ENCODE measurements at places on chromosomes 11 and 22.

GRCh38 chr11:1060410-1060809 is 14.3 kb upstream of the MUC2 start:
- no peak for DNase-seq

GRCh38 chr22:32737811-32738497 is 63.6 kb upstream of the TIMP3 start:
- DNase-seq, result no peak

DNA sequence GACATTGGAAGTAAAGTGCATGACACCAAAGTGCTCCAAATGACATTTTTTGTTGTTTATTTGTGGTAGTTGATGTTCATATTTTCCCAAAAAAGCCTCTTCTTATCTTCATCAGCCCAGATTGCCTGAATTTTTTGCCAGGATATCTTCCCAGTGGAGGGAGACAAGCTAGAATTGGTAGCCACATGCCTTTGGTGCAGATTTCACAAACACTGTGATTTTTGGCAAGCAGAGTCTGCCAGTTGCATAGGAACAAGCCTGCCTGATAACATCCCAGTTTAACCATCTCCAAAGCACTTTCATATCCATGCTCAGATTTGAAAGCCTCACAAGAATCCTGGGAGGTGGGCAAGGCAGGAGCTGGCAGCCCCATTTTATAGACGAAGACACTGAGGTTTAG is 102.3 kb upstream of the SYT13 start:
- no peak for DNase-seq

DNA sequence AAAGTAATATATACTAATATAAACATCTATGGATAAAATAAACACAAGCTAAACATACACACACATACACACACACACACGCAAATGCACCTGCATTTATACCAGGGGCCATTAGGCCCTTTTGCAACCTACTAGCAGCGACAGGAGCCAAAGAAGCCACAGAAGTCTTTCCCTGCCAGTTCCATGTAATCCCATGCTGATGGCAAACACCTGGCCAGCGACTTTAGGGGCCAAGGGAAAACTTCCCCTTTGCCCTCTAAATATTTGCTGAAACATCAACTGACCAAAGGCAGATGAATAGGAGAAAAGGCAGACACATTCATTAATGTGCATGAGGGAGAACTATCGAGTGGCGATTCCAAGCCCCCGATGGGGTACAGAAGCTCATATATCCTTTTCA is 14.8 kb upstream of the P2RY2 start:
- DNase-seq, result no peak

- no peak for DNase-seq
These were observed 12.9 kb downstream of the NAV2 start for GRCh38 chr11:19725379-19726079.

- DNase-seq, result no peak
These were observed 98.7 kb downstream of the ADAMTS15 start for GRCh38 chr11:130546901-130547694.

DNA sequence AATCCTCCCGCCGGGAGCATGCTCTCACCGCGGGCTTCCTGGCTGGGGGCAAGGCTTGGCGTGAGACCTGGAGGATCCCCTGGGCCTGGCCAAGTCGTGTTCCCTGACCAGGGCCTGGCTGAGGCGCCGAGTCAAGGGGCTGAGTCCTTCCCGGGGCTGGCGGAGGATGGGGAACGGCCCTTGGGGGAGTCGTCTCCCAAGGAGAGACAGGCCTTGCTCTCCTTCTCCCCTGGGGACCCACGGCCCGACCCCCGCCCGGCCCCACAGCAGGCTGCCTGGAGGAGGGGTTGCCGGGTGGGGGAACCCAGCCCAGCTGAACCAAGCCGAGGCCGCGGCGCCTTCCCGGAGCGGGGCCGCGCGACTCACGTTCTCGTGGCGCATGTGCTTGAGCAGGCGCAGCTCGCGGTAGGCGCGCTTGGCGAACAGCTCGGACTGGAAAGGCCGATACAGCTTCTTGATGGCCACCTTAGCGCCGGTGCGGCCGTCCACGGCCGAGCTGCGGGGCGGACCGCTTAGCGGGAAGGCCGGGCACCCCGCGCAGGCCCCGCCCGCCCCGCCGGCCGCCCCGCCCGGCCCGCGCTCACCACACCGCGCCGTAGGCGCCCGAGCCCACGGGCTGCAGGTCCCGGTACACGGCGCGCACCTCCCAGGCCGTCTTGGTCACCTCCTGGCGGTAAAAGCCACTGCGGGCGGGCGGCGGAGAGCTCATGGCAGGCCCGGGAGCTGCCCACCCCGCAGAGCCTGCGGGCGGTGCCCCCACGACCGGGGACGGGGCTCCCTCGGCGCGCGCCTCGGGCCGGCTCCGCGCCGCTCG is 475 bp downstream of the MAPK12 start:
- DNase-seq, result no peak

Measured in T-helper 2 cell (primary cell).